Adrenal gland (tissue), 19 donors: ENCODE measurements at places on chromosomes 13 and 19. TPM values are rescaled to one million over a fixed set of nuclear protein-coding genes. Genes with fewer than 3 reads are reported as not detected.

GRCh38 chr19:48975947-48976847 lies 11.1 kb downstream of the FTL start:
- no peak for DNase-seq

- no peak for DNase-seq
Observed at GRCh38 chr13:23505007-23505406, 65.2 kb upstream of the TNFRSF19 start.

- no peak for DNase-seq
Observed at GRCh38 chr13:78398743-78399410, 204.5 kb downstream of the POU4F1 start.

DNA sequence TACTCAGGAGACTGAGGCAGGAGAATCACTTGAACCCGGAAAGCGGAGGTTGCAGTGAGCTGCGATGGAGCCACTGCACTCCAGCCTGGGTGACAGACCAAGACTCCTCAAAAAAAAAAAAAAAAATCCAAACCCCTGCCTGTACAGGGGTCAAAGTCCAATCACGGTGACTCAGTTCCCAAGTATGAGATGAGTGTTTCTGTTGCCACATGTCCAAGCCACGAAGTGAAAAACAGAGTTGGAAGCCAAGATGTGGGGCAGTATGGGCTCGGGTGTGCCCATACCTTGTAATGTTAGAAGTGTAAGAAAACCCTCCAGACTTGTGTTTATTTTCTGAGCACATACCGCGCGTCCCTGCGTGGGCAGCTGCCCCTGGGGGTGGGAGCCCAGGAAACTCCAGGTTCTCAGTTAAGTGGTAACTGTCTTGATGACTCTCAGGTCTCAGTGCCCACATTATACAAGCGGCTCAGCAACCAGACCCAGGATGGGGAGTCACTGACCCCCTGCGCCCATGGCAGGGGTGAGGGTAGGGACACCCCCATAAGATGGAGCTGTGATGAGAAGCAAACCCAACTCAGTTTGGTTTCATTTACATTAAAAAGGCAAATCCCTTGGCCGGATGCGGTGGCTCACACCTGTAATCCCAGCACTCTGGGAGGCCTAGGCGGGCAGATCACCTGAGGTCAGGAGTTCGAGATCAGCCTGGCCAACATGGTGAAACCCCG lies 1.2 kb upstream of the GPX4 start:
- peak; percentile 87 for DNase-seq

- no peak for DNase-seq
Observed at GRCh38 chr19:45187421-45188100, 9.0 kb downstream of the BLOC1S3 start.

DNA sequence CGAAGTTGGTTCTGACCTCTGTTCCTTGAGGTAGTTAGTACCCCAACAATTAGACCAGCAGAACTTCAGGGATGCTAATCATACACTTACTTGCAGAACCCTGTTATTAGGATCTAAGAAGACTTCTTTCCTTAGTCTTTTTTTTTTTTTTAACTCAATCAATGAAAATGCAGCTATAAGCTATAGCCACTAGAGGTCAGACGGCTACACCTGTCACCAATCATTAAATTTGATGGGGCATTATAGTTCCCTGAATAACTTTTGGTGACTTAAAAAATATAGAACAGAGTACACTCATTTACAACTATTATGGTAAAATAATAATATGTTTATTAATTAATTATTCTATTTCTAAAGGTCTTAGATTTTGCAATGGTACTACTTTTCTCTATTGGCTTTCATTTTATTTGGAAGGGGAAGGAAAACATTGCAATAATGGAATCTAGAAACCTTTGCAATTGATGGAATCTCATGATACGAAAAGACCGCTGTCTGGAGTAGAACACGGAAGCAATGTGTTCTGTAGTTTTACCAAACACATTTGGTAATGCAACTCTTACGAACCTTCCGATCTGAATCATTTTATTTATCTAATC lies 483.2 kb downstream of the DIAPH3 start:
- DNase-seq: no peak

GRCh38 chr13:27868641-27869435 lies 51.0 kb upstream of the PDX1 start:
- no peak for DNase-seq

DNA sequence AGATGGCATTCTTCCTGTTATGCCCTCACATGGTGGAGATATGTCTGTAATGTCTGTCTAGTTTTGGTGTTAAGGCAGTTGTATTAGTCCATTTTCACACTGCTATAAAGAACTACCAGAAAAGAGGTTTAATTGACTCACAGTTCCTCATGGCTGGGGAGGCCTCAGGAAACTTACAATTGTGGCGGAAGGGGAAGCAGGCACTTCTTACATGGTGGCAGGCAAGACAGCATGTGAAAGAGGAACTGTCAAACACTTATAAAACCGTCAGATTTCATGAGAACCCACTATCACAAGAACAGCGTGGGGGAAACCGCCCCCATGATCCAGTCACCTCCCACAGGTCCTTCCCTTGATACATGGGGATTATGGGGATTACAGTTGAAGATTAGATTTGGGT lies 3.2 kb downstream of the ZNF441 start:
- DNase-seq: no peak

DNA sequence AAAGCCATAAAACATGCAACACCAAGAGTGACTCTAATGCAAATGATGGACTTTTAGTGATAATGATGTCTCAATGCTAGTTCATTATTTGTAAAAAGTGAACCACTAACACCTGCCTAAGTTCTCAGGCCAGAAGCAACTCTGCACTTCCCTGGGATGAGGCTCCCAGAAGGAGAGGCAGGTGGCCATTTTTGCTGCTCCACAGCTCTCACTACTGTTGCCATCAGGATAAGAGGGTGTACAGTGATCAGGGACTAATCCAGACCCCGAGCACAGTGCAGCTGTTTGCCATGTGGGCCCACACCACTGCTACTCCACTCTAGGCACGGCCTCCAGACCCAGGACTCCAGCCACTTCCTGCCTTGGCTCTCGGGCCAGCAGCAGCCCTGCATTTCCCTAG lies 828.3 kb upstream of the MIR17HG start:
- no peak for DNase-seq

GRCh38 chr13:66809485-66809884 lies 420.7 kb downstream of the PCDH9 start:
- no peak for DNase-seq

DNA sequence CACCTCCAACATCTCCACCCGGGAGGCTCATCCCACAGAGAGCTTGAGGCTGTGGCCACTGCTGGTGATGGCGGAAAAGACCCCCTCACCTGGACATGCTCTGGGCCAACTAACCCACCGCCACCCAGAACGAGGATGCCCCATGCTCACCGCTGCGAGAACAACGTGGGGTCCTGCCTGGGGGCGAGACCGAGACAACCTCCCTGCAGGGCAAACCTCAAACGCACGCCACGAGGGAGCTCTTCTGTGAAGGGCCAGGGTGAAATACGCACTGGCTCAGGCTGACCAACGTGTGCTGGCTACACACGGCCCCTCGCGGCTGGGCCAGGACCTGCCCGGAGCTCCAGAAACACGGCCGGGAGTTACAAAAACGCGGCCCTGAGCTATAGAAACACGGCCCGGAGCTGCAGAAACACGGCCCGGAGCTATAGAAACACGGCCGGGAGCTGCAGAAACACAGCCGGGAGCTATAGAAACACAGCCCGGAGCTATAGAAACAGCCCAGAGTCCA lies 19.0 kb upstream of the PLPP2 start:
- DNase-seq: no peak

DNA sequence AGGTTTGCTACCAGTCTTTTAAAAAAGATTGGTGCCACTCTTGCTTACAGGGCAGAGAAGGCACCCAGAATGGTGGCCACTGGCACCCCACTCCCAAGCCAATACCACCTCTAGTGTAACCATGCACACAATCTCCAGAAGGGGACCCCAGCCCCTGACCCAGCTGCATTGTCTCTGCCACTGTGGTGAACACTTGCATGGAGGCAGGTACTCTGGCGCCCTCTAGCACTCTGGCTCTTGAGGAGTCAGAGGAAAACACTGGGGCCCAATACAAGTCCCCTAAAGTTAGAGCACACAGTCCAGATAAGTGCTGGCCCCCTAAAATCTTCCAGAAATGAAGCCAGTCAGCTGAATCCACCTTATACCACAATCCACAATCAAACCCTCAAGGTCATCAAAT lies 6.0 kb downstream of the ERVV-1 start:
- peak; percentile 12 for DNase-seq

DNA sequence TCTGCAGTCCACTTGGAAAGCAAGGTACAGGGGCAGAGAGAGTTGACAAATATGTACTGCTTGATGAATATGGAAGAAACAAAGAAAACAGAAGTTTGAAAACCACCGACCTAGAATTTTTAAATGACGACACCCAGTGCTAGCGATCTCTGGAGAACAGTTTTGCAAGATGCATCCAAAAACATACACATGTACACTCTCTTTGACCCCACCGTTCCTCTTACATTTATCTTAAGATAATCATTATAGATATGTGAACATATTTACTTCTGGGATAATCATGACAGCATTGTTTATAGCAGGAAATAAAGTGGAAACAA lies 40.8 kb upstream of the IGSF23 start:
- DNase-seq: no peak

- no peak for DNase-seq
Observed at GRCh38 chr13:45396533-45397095, 21.6 kb downstream of the SLC25A30 start.

- DNase-seq: no peak
Observed at GRCh38 chr13:44812818-44813217, 176.5 kb downstream of the NUFIP1 start.

DNA sequence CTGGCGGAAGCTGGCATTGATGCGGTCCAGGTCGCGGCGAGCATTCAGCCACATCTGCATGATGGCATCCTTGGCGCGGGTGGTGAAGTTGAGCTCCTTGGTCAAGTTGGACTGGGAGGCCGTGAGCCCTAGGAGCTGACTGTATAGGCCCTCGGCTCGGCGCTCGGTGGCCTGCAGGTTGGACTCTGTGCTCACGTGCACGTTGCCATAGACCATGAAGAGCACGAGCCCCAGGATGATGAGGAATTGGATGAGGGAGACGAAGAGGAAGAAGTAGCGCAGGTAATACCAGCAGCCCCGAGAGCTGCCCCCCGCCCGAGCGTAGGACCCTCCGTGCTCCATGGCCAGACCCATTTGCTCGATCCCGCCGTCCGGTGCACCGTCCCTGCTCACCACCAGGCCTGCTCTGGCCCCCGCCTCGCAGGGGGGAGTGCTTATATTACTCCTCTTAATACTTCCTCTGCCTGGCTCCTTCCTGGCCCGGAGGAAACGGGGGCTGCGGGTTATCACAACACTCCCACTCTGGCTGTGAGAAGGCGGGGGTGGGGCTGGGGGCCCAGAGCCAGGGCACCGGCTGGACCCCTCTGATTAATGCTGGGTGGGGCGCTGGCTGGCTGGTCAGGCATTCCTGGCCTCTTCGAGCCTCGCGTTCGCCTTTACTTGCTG lies at the start of gene PLVAP:
PLVAP (minus strand) TSS at position 408 of the 666 bp plus-strand sequence; CDS start at position 354, 54 bp downstream.
- no peak for DNase-seq

DNA sequence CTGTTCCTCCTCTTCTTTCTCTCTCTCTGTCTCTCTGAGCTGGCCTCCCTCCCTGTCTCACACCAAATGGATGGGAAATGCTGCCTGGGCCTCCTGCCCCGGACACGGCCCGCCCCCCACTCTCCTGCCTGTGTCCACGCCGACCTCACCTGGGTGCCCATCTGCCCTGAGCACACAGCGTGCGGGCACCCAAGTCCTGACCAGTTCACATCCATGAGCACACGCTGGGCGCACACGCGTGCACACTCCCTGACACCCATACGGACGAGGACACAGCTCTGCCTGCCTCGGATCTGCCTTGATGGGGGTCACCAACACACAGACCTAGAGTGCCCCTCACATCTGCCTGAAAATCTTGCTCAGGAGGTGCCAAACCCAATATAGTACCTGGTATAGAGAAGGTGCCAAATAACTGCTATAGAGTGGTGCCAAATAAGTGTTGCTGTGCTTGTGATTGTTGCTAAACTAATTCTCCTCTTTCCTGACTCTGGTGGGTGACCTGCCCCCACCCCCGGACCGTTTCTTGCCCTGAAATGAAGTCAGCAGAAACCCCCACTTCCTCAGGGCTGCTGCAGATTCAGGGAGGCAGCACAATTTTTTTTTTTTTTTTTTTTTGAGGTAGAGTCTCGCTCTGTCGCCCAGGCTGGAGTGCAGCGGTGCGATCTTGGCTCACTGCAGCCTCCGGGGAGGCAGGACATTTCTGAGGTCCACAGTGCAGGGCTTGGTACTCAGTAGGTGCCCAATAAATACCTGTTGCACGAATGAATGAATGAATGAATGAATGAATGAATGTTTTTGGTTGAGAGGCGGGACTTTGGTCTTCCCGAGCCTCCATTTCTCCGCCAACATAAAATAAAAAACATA lies 4.6 kb downstream of the NFIC start:
- DNase-seq: no peak

DNA sequence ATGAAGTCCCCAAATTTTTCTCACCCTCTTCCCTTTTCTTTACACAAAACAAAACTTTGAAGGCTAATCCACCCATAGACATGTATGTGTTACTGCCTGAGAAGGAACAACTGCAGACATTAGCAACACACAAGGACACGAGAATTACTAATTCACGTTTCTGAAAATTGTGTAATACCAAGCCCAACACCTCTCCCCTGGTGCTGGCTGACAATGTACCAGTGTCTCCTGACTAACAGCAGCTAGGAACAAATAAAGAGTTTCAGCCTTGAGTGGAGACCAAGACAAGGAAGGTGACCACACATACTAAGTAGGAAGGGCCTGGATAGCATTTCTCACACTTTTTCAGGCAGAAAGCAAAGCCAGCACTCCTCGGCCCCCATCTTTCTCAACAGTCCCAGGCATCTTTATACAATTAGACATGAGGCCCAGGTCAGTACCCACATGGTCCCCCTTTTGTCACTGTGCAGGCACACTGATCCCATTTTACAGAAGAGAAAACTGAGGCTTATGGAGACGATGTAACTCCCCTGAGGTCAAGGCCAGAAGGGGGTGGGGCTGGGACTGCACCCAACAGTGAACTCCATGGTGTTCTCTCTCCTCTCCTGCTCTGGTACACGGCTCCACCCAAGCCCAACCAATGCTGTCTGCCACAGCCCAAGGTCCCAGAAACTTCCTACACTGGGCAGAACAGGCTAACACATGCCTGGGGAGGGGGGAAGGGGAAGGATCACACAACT lies 8.7 kb downstream of the BRD4 start:
- peak; percentile 80 for DNase-seq

GRCh38 chr19:17220207-17220758 lies 5.1 kb downstream of the USE1 start:
- DNase-seq: peak; percentile 81

- no peak for DNase-seq
Observed at GRCh38 chr13:99620806-99621205, 119.5 kb downstream of the TM9SF2 start.

The CUL4A gene
- 81.8 TPM for total RNA-seq

The NMRK2 gene
- total RNA-seq: not detected

The SLC6A16 gene
- 1.5 TPM for total RNA-seq

The ZNF324B gene
- total RNA-seq: 6.7 TPM

The GIPC3 gene
- total RNA-seq: 3.4 TPM

The ALDH16A1 gene
- 47.8 TPM for total RNA-seq
